Right ventricle myocardium superior (tissue), 1 donor: ENCODE measurements at places on chromosomes 2 and 18. TPM values are rescaled to one million over a fixed set of nuclear protein-coding genes. Genes with fewer than 3 reads are reported as not detected.
A peak's percentile ranks its signal among the peaks of the same experiment; 100 is the strongest.

Gene DSC1
- total RNA-seq, result 4.6 TPM

DNA sequence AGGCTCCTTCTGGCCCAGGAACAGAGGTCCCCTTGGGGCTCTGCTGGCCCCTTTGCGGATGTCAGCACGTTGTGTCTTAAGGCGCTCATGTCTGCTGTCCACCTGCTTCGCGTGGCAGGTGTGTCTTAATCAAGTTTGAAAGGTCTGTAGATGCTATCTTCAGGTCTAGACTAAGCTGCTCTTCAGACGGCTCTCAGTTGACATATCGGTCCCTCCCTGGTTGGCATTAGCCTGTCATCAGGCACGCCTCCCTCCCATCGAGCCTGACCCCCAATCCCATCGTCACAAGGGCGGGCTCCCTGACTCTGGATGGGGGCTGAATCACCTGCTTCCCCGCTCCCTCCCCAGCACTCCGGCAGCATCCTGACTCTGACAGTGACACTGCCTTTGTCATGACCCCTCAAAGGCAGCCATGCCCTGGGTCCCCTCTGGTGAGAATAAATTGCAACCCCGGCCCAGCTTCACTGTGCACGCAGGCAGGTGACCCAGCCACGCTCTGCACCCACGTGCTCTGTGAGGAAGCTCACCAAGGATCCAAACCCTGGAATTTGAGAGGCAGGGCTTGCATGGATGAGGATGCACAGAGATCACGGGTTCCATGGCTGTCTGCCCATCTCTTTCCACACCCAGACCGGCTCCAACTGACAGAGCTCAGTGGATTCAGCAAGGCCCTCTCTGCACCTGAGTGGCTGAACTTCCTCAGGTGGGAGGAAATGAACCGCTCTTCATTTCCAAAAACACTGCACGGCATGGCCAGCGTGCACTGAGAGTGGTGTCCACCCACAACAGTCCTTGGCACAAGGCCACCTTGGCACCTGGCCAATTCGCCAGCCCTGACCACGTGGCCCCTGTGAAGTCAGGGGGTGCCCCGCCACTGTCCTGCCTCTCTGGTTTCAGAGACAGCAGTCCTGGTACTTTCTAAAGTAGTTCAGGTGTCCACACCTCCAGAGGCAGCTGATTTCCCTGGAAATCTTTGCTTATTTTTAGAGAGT, 110.2 kb upstream of the GPC1 start:
- DNase-seq, result peak; percentile 63

GRCh38 chr2:121436918-121437317, 93.8 kb upstream of the RNU4ATAC start:
- no peak for DNase-seq

GRCh38 chr2:192069417-192069816, 125.3 kb downstream of the TMEFF2 start:
- no peak for DNase-seq

- no peak for DNase-seq
Observed at GRCh38 chr2:39326644-39327043, 82.9 kb upstream of the CDKL4 start.

Gene CYS1
- total RNA-seq, result 3.6 TPM

Gene DPYSL5
- total RNA-seq, result not detected

DNA sequence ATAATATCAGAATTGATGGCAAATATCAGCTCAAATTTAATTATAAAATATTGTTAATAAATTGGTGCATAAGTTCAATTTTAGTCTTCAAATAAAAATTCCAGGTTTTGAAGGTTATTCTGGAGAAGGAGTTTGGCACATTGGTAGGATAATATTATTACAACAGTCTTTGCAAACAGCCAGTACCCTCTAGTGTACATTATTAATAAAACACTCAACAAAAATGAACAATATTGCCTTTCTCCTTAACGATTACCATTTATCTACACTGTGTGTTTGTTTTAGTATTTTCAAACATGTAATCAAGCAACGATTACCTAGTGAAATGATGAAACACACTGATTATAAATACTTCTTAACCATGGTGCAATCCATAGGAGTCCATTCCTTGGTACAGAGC, 334.0 kb upstream of the FSIP2 start:
- DNase-seq, result no peak

- DNase-seq, result peak; percentile 91
Observed at GRCh38 chr18:6729247-6730091, at the start of gene ARHGAP28. Gene ARHGAP28 (plus strand): TSS chr18:6729716. CDS start chr18:6729822, 106 bp downstream.

Gene EPG5
- total RNA-seq, result 18.9 TPM

DNA sequence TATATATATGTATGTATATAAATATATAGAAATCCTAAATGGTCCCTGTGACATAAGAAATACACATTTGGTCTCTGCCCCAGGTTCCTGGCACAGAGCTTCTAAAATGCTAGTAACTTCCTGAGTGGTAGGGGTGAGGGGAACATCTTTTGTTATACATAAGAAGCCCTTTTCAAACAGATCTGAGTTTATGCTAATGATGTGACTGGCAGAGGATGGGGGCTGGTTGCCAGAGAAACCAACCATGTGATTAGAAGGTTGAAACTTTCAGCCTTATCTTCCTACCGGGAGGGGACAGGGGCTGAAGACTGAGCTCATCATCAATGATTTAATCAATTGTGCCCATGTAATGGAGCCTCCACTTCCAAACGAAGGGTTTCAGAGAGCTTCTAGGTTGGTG, 16.3 kb downstream of the MFSD2B start:
- DNase-seq, result no peak

- no peak for DNase-seq
Observed at GRCh38 chr18:79227621-79228020, 158.4 kb downstream of the ATP9B start.

Gene AP1S3
- 0.16 TPM for total RNA-seq

GRCh38 chr2:51505533-51505932, 473.6 kb upstream of the NRXN1 start:
- DNase-seq, result no peak

GRCh38 chr2:223941579-223942277, 3.4 kb downstream of the WDFY1 start:
- DNase-seq, result no peak

DNA sequence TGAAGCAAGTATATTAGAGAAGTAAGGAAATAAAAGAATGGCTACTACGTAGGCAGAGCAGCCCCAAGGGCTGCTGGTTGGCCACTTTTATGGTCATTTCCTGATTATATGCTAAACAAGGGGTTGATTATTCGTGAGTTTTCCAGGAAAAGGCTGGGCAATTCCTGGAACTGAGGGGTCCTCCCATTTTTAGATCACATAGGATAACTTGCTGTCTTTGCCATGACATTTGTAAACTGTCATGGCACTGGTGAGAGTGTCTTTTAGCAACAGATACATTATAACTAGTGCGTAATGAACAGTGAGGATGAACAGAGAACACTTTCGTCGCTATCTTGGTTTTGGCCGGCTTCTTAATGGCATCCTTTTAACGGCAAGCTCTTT, 2.6 kb upstream of the UBE2F start:
- DNase-seq, result no peak

Gene DYNAP
- total RNA-seq, result not detected

DNA sequence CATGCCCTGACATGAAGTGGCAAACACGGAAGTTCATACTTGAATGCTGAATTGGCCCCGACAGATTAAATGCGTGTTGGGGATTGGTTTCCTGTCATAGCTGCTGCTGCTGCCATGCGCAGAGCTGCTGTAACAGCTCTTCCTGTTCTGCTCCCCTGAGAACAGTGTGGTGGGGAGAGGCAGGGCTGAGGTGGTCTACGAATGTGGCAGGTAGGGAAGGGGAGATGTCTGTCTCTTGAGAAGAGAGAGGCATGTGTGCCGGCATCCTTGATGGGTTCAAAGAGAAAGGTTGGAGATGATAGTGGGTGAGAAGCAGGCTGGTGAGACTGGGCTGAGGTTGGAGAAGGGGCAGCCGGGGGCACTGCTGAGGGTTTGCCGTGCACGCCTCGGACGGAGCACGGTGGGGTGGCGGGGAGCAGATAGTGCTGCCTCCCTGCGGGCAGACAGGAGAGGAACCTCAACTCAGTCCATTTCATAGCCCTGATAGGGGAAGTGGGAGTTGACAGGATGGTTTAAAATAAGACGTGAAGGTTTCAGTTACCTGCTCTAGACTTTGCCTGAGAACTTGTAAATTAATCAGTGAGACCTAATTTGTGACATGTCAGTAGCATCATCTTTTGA, 46.1 kb downstream of the TMEM185B start:
- peak; percentile 63 for DNase-seq

GRCh38 chr18:42446195-42446594, 491.2 kb downstream of the PIK3C3 start:
- no peak for DNase-seq

Gene SP140L
- total RNA-seq, result 5.5 TPM

DNA sequence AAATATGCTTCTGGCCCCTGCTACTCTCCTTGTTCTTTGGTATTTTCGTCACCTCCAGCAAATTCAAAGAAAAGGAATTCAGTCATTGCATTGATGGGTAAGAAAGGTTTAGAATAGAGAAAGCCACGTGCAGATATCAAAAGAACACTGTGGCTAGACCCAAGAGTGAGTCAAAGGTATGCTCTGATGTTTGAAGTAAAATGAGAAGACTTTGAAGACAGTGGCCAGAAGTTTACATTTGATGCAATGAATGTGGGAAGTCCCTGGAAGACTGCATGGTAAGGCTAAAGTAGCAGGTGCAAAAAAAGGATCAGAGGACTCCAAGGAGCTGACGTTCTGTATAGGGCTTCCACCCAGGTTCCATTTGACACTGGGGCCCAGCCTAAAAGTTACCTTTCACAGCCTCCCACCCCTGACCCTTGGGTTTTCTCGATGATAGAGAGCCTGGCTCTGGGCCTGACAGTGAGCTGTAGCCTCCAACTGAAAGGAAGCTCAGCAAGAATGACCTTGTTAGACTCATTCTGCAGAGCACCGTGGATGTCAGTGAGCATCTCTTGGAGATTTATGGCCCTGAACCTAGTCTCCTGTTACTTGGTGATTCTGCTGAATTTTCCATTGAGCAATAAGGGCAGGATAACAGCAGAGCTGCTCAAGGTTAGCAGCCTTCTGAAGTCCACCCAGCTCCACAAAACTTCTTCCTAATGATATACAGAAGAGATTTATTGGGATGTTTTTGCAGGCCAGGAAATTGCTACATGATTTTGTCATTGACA, 223.7 kb upstream of the RBBP8 start:
- no peak for DNase-seq

GRCh38 chr2:158723181-158723838, 71.8 kb upstream of the DAPL1 start:
- DNase-seq, result no peak

DNA sequence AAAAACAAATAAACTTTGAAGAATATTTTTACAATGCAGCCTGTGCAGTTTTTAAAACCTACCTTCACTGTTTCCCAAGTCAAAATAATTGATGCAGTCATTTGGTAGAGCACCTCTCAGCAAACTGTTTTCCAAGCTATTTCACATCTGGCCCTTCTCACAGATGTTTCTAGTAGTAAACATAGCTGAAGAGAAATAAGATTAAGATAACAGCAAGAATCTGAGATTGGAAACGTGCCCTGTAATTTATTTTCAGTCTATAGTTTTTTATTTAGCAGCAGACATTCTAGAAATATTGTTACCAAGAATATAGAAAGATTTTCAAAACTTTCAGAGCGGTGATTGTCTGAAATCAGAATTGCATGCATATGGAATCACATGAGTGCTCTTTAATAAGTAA, 440.2 kb downstream of the TRIB2 start:
- no peak for DNase-seq

DNA sequence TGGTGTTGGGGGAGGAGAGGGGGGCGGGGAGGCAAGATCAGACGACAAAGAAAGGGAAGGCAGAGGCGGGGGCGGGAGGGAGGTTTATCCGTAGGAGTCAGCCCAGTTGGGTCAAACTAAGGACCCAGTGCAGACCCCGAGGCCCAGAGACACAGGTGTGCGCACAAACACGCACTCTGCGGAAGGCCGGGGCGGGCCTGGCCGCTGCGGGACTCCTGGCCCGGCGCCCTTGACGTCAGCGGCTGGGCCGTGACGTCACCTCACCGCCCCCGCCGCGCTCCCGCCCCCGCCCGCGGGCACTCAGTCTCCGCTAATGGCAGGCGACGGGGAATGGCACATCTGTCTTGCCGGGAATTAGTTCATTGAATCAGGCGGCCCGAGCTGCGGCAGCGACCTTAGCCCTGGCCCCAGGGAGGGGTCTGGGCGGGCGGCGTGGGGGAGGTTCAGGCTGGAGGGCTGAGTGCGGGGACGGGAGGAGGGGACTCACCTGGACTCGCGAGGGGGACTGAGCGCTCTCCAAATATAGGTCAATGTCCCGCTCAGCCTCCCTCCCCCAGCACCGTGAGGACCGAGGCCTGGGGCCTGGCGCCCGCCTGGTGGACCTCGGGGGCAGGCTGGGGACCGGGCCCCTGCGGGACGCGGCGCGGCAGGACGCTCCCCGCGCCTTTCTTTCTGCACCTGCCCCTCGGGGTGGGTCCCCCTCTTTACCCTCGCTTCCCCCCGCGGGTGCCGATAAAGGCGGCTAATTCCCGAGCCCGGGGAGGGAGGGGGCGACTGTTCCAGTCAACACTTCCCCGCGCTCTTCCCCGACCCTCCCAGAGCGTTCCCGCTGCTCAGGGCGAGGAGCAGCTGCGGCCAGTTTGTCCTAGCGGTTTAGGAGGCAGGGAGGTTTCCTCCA, 15.5 kb upstream of the ECEL1 start:
- DNase-seq, result no peak

Gene COL4A3
- total RNA-seq, result 5.8 TPM

- no peak for DNase-seq
Observed at GRCh38 chr2:199455210-199455544, 2.6 kb downstream of the SATB2 start.

GRCh38 chr2:166091439-166091838, 36.4 kb downstream of the SCN1A start:
- DNase-seq, result no peak

Gene PLCL1
- total RNA-seq, result 93.3 TPM

DNA sequence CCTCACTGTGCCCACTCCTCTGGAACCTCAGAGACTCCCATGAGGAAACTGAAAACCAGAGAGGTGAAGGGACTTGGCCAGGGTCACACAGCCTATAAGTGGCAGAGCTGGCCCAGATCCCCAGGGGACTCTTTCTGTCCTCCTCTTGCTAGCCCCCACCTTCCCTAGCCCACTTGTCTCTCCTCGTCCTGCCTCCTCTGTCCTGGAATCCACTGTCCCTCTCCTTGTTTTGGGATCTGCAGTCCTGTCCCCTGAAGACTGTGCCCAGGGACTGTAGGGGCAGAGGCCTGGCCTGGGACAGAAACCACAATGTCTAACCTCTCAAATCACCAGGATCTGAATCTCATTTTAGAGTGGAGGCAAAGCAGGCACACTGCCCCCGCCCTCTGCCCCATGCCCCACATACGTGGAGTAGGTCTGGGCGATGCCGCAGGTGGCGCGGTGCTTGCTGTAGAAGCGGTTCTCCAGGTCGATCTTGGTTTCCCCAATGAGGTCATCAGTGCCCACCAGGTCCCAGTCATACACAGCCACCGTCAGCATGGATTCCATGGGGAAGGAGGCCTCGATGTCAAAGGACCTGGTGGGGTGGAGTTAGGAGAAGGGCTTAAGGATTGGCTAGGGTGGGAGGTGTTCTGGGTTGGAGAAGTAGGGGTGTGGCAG, 12.5 kb downstream of the OTOF start:
- no peak for DNase-seq

DNA sequence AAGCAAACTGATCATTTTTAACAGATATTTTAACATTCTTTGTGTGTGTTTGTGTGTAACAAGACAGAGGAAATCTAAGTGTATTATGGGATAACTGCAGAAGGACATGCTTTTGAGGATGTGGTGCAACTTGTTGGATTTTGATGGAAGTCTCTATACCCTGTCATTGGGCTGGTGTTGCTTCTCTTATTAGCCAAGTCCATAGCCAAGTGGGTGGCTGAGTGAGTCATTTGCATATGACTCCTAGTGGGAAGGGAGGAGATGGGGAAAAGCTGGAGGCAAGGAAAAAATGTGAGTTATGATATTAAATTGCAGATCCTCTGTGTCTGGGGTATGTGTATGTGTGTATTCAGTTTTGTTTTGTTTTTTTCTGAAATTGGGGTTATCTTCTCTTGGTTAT, 879.9 kb downstream of the DCC start:
- no peak for DNase-seq

Gene COL5A2
- 6.8 TPM for total RNA-seq
